ENCODE measurements at places on chromosomes 11 and 22. TPM values are rescaled to one million over a fixed set of nuclear protein-coding genes. Genes with fewer than 3 reads are reported as not detected.

Gene SLC7A4
- 1.9 TPM for total RNA-seq

DNA sequence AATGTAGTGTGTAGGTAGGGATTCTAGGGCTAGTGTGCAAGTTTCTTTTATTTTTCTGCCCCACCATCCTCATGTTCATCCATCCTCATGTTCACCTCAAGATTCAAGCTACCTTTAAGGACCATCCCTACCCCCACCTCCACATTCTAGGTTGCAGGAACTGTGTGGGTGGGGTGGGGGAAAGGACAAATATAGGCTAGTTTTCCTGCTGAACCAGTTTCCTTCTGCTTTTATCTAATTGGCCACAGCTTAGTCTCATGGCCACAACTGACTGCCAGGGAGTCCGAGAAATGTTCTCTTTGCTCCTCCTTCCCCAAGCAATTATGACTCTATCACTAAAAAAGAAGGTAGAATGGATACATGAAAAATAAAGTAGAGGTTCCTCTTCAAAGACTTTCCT is 179.0 kb upstream of the LARGE1 start:
- DNase-seq, result no peak
- no peak overlapping the region for H3K27ac ChIP-seq
- no peaks in the 10 kb centered on the region for H3K27me3 ChIP-seq
- no peaks in the 10 kb centered on the region for H3K36me3 ChIP-seq
- H3K4me1 ChIP-seq, result no peaks in the 10 kb centered on the region

Gene NLRP10
- total RNA-seq, result 0.14 TPM

DNA sequence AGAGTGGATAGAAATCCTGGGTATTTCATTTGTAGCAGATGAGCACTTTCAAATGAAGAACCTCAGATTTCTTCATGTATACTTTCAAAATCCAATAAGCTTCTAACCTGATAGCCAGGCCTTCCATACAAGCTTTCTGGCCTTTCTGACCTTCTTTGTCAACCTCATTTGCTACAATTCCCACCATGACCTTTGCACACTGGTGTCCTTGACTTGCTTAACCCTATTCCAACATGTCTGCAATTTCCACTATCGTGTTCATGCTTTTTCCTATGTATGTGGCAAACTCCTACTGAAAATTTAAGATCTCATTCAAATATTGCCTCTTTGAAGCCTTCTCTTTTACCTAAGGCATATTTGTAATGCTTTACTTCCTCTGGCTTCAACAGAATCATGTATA is 242.1 kb upstream of the CCDC90B start:
- no peak overlapping the region for H3K27ac ChIP-seq
- H3K4me1 ChIP-seq, result no peaks in the 10 kb centered on the region
- no peaks in the 10 kb centered on the region for H3K27me3 ChIP-seq
- H3K4me3 ChIP-seq, result no peak overlapping the region
- no peak for DNase-seq
- H3K36me3 ChIP-seq, result no peaks in the 10 kb centered on the region
